ENCODE measurements at places on chromosomes 11 and 22.

DNA sequence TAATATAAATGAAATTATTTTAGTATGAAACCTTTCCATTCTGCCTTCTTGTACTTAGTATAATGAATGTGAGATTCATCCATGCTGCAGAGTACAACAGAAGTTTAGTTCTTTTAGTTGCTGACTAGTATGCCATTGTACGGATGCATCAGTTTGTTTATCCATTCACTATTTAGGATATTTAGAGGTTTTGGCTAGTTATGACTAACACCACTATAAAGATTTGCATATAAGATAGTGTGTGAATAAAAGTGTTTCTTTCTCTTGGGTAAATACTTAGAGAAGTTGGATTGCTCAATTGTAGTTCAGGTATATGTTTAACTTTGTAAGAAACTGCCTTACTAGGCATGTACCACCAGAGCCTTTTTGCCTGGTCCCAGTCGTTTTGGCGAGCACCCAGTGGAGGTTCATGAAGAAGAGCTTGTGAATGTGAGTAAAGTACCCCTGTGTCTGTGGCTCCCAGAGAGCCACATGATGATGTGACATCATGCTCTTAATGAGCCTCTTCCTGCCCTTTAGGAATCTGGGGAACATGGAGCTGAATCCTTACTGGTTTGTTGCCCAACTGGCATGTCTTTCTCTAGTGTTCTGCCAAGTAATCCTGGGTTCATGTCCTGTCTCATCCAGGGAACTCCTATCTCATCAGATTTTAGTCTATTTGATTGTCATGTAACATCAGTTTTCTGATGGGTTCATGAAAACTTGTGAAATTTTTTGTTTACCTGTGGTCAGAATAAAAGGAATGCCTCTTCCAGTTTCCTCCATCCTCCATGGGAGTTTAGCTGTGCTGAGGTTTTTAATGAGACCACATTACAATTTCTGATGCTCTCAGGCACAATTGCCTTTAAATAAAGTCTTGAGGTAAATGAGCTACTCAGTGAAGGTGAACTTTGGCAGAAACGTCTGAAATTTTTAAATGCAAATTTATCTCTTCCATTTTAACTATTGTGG lies 234.8 kb downstream of the CASP12 start:
- no peak for DNase-seq

DNA sequence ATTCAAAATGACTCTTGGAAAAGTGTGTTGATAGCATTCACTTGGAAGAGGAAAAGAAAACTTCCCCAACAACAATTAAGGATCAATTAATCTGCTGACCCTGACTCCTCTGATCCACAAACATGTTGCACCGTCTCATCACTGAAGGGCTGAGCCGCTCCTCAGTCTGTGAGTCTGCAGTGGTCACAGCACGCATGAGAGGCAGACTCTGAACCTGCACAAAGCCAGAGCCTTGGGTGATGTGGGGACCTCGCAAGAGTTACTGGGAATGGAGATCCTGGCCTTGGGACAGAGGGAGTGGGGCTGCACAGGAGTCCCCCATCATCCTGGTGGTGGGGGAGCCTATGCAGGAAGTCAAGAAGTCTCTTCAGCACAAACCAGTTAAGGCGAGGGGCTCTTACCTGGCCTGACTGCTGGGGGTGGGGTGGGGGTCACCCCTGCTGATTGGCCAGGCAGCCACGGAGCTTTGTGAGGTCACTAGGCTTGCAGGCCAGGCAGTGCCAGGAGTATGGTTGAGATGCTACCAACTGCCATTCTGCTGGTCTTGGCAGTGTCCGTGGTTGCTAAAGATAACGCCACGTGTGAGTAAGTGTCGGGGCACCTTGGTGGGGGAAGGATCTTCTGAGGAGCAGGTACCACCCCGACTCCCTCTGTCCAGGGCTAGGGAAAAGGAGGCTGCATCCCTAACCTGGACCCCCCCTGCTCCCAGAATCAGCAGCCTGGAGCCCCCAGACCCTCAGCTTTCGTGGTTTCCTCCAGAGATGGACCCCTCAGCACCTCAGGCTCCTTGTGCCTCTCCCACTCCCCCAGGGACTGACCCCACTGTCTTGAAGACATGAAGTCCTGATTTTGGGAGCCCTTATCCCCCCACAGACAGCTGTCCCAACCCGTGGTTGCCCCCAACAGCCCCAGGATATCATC lies at the start of gene ACR:
TSS of gene ACR (plus strand) at position 477 of the 921 bp plus-strand sequence. CDS start at position 509, 32 bp downstream.
- DNase-seq: no peak

- no peak for DNase-seq
Measured at GRCh38 chr11:64003807-64004589, 17.8 kb downstream of the OTUB1 start.

DNA sequence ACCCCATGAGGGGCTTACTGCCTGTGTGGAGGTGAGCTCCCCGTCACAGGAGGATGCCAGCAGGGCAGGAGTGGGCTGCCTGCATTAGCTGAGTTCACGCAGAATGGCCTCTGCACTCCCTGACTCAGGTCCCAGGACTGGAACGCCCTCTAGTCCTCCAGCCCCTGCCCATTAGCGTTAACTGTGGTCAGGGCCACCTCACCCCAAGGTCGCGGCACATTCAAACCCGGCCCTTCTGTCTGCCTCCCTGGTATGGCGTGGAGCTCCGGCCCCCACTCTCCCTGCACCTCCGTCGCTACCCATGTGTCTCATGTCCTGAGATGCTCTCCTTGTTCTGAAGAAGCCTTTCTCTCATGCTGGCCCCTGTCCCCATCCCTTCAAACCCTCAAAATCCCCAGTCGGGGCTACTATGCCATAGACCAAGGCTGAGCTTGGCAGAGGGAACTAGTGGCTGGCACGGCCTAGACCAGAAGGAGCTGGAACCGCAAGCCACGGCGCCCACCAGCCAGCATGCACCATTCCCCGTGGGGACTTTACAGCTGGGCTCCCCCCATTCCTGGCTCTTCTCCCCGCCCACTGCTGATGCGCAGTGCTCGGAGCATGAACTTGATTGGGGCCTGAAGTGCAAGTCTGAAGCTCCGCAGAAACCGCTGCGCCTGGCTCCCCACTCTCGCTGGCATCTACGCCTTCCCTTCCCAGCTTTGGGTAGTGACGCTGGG lies 79.5 kb upstream of the RTL6 start:
- DNase-seq: no peak

DNA sequence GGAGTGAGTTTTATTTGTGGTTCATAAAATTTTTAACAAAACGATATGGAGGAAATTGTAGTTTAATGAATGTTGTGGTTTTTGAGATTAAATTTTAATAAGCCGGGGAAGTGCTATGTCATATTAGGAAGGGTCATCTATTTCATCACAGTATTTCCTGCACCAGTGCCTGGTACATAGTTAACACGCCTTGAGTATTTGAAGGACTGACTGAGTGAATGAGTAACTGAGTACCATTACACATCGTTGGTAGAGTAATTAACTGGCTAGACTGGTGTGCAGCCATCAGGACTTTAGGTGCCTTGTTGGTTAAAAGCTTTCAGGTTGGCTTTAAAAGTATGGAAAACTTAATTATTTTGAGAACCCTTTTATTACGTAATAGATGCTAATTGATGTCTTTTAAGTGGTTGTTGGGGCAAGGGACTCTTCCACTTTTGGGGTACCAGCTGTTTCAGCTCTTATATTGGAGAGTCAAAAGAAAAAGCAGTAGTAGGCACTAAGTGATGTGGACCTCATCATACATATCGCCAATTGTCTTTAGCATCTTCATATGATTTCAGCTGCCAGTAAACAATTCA lies 101.8 kb downstream of the DDX10 start:
- no peak for DNase-seq

- no peak for DNase-seq
Measured at GRCh38 chr11:112856591-112856990, 104.6 kb upstream of the NCAM1 start.

GRCh38 chr11:32137263-32137662 lies 46.4 kb downstream of the RCN1 start:
- no peak for DNase-seq

DNA sequence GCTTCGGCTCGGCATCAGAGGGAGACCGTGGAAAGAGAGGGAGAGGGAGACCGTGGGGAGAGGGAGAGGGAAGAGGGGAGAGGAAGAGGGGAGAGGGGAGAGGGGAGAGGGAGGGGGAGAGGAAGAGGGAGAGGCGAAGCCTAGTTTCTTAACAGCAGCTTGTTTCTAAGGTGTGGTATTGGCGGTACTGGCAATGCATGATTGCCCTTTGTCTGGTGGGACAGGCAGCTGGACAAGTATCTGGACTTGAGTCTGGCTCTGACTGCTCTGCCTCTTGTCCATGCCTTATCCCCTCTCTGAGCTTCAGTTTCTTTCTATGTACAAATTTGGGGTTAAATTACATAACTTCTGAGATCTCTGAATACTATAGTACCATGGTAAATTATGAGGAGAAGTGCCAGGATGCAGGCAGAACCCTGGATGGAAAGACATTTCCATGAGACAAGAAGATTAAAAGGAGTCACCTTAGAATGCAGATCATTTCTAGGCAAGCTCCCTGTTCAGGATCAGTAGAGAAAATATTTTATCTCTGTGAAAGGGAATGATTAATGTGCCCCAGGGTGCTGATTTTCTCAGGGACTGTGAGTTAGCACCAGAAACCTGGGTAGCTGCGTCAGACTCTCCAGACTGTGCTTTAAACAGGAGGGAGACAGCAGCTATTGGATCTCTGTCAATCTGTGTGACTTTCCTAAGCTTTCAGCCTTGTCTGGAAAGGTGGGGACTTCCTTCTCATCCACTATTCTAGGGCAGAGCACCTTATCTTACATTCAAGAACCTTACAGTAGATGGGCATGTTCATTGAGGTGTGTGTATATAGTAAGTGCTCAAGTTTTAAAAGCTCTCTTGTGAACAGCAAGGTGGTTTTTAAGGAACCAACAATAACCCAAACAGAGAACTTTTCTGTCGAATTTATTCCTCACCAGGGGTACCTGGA lies 31.9 kb upstream of the CCDC90B start:
- DNase-seq: no peak

- DNase-seq: no peak
Measured at GRCh38 chr22:26709617-26710390, 52.4 kb downstream of the MIAT start.

GRCh38 chr11:41254966-41255365 lies 204.5 kb downstream of the LRRC4C start:
- DNase-seq: no peak

GRCh38 chr11:70381872-70382861 lies 16.2 kb upstream of the CTTN start:
- no peak for DNase-seq

- no peak for DNase-seq
Measured at GRCh38 chr11:70616938-70617654, 218.8 kb downstream of the CTTN start.

DNA sequence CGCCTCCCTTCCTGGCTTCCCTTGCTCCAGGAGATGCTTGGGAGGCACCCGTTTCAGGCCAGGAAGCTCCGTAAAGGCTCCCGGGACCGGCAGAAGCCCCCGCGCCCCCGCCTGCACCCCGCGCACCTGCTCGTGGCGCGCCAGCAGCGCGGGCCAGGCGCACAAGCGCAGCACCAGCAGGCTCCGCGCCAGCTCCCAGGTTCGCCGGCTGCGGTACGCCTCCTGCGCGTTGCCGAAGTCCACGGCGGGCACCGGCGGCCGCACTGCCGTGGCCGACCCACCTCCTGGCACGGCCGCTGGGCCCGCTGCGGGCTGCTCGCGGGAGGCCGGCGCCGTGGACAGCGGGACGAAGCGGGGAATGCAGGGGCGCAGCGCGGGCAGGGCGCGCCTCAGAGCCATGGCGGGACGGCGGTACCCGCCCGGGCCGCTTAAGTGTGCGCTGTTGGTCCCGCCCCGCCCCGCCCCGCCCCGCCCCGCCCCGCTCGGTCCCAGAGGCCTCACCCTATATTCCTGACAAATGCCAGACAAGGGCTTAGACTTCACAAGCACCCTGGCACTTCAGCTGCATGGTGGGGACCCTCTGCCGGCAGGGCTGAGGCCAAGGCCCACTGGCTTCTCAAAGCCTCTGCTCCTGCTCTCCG lies at the start of gene PRODH:
TSS of gene PRODH (minus strand) at position 405 of the 641 bp plus-strand sequence. CDS start at position 399, 6 bp downstream.
- no peak for DNase-seq

DNA sequence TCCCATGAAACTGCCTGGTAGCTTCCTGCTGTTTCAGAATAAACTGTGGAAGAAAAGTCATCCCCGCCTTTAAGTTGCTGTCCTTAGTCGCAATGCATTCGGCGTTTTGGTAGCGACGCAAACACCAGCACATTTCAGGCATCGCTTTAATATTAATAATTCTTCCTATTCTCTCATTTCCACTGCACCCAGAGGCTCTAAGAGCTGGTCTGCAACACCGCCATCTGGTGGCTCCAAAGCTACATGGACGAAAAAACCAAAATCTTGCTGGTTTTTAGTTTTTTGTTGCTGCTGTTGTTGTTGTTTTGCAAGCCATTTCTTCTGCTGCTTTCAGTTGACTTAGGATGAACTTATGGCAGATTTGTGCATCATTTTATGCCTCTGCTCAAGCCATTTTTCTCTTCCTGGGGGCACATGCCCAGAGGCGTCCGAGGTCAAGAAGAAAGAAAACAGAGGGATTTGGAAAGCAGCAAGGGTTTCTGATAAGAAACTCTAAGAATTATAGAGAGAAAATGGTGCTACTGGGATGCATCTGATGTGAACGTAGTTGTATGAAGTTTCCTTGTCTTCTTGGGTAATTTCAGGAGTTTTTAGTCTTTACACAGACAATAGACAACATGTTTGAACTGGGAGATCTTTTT lies 345.4 kb upstream of the KIRREL3 start:
- DNase-seq: no peak

- no peak for DNase-seq
Measured at GRCh38 chr11:131734871-131735270, 364.5 kb downstream of the NTM start.

Data from stimulated activated CD4-positive, alpha-beta T cell treated with anti-CD3 and anti-CD28 coated beads, Interleukin-4, amount 100 ng/mL, for 48 hours (primary cell).